T1000 (cell line): ENCODE measurements at places on chromosomes 13 and 19.
A peak's percentile ranks its signal among the peaks of the same experiment; 100 is the strongest.

GRCh38 chr13:78593652-78594455 is 9.5 kb downstream of the POU4F1 start:
- DNase-seq: no peak

DNA sequence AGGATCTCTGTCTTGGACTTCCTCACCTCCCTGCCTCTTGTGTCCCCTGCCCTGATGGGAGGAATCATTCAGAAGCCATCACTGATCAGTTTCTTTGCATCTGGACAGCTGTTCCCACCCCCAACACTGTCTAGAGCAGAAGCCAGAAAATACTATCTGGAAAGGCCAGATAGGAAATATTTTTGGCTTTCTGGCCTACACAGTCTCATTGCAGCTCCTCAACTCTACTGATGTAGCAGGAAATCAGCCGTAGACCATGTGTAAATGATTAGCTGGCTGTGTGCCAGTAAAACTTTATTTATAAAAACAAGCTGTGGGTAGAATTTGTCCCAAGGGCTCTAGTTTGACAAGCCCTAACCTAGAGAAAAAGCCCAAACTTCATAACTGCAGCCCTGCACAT is 5.6 kb downstream of the SIGLEC7 start:
- DNase-seq: no peak

- no peak for DNase-seq
Observed at GRCh38 chr13:28181413-28181812, 43.1 kb downstream of the PAN3 start.

DNA sequence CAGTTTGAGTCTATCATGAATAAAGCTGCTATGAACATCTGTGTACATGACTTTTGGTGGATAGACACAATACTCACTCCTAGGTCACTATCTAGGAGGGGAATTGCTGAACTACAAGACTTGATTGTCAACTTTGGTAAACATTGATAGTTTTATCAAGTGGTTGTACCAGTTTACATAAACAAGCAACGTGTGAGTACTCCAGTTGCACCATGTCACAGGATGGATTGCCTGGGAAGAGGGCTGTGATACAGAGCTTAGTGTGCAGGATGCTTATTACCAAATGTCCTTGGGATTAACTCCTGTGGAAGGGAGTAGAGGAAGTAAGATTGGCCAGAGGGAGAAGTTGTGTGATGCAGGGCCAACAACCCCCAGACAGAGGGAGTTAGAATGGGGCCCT is 37.7 kb downstream of the RAP2A start:
- no peak for DNase-seq

DNA sequence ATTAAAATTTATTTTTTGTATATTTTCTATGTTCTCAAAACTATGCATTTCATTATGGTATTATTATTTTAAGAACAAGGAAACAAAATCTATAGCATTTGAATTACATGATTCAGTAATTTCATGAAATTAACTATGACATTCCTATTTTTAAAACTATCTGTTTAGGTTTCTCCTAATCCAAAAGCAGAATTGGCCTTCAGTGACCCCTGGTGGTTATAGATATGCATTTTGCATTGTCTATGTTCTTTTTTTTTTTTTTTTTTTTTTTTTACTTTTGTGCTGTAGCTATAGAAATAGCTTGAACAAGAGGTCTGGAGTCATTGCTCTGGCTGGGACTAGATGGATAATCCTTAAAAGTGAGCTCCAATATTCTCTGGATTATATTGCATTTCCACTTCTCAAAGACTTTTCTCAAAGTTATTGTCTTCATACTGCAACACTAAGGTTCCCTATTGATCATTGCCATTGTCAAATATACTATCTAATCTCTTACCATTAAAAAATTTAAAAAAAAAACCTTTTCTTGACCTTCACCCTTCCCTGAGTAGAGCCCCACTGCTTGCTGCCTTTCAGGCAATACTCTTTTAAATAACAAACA is 15.9 kb upstream of the DNAJC3 start:
- no peak for DNase-seq

- DNase-seq: no peak
Observed at GRCh38 chr13:67136157-67136556, 94.0 kb downstream of the PCDH9 start.

GRCh38 chr19:14611051-14611450 is 28.2 kb downstream of the CLEC17A start:
- no peak for DNase-seq

DNA sequence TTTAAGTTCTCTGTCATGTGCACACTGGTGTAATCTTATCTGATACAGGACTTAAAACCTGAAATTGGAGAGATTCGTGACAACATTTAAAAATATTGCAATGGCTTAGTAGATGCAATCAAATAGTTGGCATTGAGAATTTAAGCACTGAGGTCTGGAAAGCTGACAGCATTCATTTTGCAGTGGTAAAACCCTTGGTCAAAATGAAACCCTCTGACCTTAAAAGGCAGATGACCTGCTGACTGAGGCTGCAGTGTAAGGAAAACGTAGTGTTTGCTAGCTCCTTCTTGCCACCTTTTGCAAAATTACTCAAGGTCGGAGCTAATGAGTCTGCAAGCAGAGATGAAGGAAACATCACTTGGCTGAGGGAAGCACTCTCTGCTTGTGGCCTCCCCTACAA is 150.6 kb downstream of the KCTD12 start:
- DNase-seq: no peak

DNA sequence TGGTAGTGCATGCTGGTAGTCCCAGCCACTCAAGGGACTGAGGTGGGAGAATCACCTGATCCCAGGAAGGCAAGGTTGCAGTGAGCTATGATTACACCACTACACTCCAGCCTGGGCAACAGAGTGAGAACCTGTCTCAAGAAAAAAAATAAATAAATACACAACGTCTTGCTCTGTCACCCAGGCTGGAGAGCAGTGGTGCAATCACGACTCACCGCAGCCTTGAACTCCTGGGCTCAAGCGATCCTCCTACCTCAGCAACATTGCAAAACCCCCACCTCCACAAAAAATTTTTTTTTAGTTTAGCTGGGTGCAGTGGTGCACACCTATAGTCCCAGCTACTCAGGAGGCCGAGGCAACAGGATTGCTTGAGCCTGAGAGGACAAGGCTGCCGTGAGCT is 8.8 kb downstream of the TPM4 start:
- no peak for DNase-seq

- DNase-seq: no peak
Observed at GRCh38 chr13:49436890-49437289, 7.0 kb downstream of the CAB39L start.

- DNase-seq: no peak
Observed at GRCh38 chr13:98766697-98767096, 14.2 kb upstream of the SLC15A1 start.

DNA sequence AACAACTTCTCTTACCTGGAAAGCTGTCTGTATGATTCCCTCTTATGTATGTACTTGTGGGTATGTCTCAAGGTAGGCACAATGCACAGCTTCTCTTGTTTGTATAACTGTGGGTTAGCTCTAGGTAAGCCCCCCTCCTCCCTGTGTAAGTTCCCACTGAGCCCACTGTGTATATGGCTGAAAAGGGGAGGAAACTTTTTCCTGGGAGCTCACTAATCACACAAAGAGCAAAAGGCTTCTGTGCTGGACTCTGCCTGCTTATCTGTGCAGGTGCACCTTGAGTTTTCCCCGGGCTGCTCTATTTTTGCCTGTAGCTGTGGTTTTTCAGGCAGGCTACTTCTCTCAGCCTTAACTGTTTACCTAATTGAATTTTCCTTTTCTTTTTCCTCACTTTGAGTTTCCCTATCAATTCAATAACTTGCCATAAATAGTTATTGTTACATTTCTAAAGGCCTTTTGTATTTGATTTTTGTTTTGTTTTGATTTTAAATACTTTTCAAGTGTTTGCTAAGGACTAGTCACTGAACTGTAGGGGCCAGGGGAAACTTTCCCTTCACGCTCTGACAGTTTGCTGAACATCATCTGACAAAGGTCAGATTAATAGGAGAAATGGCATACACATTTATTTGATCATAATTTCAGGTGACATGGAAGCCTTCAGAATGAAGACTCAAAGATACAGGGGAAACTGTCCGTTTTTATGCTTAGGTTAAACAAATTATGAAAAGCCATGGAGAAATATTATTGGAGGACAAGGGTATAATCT is 423.5 kb upstream of the ATXN8OS start:
- DNase-seq: no peak

GRCh38 chr19:1837625-1838105 is 10.6 kb downstream of the REXO1 start:
- DNase-seq: peak; percentile 49
